ENCODE measurements at places on chromosomes 1 and 21. TPM values are rescaled to one million over a fixed set of nuclear protein-coding genes. Genes with fewer than 3 reads are reported as not detected.

MMP23B gene
- not detected for total RNA-seq

PADI6 gene
- total RNA-seq = not detected

GJB3 gene
- 0.58 TPM for total RNA-seq

ORC1 gene
- total RNA-seq = 13.3 TPM

FLG2 gene
- total RNA-seq = not detected

USH2A gene
- total RNA-seq = not detected

CTPS1 gene
- 31.7 TPM for total RNA-seq

SIM2 gene
- not detected for total RNA-seq

TRIM58 gene
- not detected for total RNA-seq

SHE gene
- total RNA-seq = not detected

RPTN gene
- total RNA-seq = not detected

CFAP141 gene
- total RNA-seq = not detected

All from Caki2 (cell line).